ENCODE measurements at places on chromosomes 2 and 18.

DNA sequence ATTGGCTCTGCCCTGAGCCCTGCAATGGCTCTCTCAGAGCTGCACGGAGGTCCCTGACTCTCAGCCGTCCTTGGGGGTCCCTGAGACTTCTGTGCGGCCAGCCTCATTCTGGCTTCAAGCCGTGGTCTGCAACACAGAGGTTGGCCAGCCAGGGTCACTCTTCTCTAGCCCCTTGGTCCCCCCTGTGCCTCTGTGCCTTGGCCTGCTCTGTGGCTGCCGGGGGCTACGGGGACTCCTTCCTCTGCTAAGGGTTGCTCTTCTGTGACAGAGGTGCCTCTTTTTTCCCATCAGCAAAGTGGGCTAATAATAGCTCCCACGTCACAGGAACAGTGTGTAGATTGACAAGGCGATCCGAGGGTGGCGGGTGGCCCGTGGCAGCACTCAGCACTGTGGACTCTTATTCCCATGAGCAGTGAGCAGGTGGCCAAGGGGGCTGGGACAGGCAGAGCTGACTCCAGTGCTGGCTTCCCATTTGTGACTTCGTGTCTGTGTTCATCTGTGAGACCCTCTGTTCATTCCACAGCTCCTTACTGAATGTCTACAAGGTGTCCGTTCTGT is 19.4 kb downstream of the INHBB start:
- no peak for DNase-seq

DNA sequence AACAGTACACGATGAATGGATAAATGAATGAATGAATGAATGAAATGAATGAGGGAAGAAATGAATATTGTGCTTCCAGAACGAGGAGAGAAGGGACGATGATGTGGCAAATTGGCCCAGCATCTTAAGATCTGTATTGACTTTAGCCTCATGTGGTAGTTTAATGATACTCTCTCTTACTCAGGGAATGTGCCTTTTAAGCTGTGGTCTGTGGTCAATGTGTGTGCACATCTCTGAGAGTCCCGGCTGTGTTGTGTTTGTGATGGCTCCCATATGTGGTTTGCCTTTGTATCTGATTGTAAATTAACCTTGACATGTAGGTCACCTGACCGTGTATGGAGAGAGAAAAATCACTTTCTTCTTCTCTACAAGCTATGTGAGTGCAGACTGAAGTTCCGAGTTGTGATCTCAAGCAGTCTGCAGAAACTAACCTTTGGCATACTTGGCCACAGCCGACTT is 91.2 kb downstream of the NEDD4L start:
- no peak for DNase-seq

GRCh38 chr2:168427451-168427850 is 28.6 kb upstream of the CERS6 start:
- DNase-seq: no peak

DNA sequence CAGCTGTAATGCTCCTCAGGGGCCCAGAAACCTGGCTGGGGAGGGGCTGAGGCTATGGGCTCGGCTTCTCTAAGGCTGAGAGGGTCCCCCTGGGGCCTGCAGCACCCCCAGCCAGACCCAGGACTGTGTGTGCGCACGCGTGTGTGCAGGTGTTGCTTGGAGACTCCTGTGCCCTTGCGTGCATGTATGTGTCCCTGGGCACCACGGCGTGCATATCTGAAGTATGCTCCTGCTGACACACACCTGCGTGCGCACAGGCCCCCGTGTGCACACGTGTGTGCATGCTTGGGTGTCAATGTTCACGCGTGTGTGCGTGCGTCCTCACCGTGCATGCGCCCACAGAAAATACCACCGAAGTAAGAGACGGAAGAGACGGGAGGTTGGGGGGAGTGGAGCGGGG is 14.9 kb upstream of the ECEL1 start:
- no peak for DNase-seq

- no peak for DNase-seq
Observed at GRCh38 chr2:157911750-157912149, 35.6 kb upstream of the ACVR1 start.

All from CD4-positive, alpha-beta T cell treated with Interleukin-1 beta for 1 hour (primary cell).